ENCODE measurements at places on chromosomes 2 and 18.

- no peak for DNase-seq
Observed at GRCh38 chr2:42068571-42069178, 20.9 kb downstream of the PKDCC start.

DNA sequence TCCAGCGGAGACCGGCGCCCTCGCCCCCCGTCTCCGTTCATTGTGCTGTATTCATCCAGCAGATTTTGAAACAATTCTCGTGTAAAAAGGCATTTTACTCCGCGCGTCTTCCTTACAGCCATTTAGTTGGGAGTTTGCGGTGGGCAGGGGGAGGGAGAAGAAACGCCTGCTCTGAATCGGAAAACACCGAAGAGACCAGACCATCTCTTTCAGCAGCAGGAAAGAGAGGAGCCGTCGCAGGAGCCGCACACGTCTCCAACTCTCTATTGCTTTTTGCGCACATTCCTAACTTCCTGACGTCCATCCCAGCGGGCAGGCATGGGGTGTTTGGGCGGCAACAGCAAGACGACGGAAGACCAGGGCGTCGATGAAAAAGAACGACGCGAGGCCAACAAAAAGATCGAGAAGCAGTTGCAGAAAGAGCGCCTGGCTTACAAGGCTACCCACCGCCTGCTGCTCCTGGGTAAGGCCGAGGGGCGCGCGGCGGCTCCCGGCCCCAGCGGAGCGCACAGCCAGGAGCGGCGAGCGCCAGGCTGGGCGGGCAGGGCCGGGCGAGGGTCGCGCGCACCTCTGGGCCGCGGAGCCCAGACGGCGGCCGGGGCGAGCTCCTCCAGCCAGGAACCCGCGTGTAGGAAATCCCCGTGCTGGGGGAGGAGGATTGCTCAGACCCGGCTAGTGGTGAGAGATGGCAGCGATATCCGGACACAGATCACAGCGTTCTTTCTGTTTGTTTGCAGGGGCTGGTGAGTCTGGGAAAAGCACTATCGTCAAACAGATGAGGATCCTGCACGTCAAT, 63.2 kb downstream of the GNAL start:
- no peak for DNase-seq

DNA sequence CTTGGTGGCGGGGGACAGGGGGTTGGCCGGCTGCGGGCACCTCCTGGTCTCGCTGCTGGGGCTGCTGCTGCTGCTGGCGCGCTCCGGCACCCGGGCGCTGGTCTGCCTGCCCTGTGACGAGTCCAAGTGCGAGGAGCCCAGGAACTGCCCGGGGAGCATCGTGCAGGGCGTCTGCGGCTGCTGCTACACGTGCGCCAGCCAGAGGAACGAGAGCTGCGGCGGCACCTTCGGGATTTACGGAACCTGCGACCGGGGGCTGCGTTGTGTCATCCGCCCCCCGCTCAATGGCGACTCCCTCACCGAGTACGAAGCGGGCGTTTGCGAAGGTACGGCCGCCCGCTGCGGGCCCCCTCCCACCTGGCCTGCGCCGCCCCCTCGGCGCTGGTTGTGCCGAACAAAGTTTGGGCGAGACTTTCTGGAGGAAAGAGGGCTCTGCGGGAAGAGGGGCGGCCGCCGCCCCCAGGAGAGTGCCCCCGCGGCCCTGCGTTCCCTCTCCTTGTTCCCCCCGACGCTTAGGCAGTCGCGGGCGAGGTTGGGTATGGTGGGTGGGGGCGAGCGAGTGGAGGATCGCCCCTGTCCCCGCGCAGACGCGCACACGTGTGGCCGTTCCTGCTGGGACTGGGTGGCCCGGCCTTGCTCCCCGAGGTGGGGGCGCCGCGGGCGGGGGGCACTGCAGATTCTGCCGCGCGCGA, 866 bp downstream of the CRIM1 start:
- no peak for DNase-seq

DNA sequence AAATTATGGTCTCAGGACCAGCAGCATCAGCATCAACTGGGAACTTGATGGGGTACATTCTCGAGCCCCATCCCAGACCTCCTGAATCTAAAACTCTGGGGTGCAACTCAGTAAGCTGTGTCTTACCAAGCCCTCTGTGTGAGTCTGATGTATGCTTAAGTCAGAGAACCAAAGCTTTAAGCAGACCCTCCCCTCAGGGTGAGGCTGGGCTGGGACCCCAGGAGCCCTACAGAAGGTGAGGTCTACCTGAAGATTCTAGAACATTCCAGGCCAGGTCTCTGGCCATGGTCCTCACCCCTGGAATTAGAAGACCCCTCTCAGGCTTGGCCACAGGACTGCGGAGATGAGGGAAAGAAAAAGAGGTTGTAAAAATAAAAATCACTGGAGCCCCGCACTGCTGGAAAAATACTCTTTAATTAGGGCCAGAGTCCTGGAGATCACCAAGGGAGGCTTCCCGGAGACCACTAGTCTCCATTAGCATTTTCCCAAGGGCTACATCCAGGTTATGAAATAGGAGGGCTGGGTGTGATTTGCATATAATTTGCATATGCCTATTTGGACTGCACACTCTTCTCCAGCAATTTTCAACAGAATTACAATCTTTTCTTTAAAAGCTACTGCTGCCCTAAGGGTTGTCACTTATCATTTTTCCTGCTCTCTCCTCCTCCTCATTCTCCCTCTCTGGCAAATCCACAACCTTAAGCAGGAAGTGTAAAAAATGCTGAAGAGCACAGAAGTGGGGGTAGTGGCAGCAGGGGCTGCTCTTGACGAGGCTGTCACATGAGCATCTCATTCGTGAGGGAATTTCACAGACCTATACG, 100.2 kb downstream of the ZBTB7C start:
- DNase-seq: no peak

GRCh38 chr2:36222485-36222884, 133.1 kb upstream of the CRIM1 start:
- DNase-seq: no peak

DNA sequence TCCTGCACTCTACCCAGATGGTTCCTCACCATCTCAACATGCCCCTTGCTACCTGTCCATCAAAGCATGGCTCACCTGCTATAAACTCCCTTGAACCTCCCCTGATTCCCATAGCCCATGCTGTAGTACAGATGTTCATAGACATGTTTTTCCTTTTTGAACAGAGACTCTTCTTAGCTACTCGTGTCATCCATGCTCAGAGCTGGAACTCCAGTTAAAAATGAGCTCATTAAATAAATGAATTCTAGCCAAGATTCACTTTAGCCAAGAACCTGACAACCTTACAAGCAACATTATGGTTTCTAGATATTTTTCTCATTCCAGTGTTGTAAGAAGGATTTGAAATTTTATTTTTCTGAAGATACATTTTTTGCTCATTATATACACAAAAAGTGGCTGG, 65.0 kb downstream of the SCG2 start:
- DNase-seq: no peak

DNA sequence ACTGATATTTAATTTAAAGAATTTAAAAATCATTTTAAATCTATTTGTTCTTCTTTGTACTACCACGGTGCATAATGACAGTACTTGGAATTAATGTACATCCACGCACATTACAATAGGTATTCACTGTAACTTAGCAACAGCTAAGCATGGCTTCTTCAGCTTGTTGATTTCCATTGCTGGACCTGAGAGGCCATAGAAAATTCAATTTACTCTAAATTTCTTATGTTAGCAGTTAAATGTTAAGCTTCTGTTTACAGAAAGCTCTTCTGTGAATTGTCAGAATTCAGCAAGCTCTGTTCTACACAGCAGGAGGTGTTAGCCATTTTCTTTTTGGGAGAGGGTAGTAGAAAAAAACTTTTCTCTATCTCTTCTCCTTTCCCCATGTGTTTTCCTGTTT, 1149.3 kb upstream of the CDH2 start:
- DNase-seq: no peak

- no peak for DNase-seq
Observed at GRCh38 chr2:130824492-130825061, 12.1 kb upstream of the ARHGEF4 start.

DNA sequence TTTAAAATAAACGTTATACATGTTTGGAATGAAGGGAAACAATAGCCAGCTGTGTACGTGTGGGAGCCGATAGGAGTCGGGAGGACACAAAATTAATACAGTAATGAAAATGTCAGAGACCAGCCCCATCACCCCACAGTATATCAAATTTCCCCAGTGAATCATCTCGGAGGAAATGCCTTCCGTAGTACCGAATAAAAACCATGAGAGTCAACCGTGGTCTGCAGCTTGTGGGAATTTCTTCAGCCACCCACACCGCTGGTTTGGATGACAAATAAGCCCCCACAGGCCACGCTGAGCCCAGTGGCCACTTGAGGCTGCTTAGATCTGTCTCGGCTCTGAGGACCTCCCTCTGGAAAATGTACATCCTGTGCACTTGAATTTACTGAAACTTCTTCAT, 133.7 kb downstream of the COL6A3 start:
- DNase-seq: no peak

DNA sequence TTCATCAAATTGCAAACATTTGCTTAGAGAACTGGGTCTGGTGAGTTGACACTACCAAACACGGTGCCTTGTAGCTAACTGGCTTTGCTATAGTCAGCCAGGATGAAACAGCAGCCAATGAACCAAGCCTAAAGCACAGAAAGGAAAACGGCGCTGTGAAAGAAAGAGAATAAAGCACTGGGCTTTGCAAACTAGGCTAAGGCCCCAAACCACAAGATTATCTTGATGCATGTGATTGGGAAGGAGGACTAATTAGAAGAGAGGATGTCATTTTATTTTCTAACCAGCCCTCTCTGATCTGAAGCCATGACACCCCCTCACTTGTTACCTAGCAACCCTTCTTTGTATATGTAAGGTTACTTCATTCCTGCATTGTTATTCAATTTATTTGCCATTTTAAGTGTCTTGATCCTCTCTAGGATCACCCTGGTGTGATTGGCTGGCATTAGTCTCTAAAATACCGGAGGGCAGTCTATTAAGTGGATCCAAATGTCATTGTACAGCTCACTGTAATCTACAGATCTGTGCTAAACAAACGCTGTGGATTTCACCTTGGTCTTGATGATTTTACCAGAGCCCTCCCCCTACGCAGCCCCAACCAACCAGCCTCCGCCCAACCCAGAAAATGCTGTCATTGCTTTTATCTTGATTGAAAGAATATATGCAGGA, 395.4 kb upstream of the ACVR2A start:
- no peak for DNase-seq

DNA sequence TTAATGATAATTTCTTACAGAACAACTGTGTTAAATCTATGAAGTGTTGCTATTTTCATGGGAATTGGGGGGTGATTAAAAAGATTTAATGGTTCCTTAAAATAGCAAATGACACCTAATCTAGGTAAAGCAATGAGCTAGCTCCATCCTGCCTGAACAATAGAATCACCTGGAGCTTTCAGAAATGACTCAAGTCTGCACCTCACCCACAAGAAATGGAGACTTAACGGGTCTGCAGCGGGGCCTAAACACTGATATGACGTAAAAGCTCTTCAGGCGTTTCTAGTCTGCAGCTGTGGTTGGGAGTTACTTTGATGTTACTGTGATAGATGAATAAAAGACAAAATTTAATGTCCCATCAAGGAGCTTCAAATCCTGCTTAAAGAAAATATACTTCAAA, 328.2 kb downstream of the RND3 start:
- no peak for DNase-seq

DNA sequence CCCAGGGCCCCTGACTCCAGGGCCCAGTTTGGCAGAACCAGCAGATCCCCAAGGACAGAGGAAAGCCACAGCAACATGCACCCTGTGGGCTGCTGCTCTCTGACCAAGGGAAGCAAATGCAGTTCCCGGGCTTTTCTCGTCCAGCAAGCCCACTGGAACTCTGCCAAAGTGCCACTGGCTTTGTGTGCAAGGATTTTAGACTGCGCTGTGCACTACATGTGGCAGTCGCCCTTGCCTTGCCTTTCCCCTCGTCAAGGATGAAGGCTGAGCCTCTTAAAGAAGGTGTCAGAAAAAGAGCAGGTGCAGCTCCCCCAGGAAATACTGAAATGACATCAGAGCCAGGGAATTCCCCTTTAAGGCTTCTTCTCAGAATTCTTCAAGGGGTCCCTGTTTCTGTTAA, 199.2 kb downstream of the TFCP2L1 start:
- no peak for DNase-seq

All from SIG-M5 (cell line).